Foreskin melanocyte (primary cell): ENCODE measurements at places on chromosomes 5 and 9.
A peak's percentile ranks its signal among the peaks of the same experiment; 100 is the strongest.

- no peak for DNase-seq
These were observed 1098.6 kb downstream of the TAF11L14 start for GRCh38 chr5:18732556-18733479.

DNA sequence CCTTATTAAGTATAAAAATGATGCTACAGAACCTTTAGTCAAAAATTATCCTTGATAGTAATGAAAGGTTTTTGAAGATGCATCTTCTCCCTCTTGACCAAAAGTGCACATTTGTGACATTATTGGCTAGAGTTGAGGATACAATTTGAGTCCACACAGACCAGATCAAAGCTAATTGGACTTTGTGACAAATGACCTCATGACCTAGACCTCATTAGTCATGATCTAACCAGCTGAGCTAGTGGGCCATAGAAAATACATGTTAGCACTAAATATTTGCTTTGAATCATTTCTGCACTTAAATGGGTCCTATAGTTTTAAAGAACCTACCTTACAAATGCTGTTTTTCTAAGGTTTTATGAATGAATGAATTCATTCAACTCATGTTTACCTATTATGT lies 182.1 kb downstream of the RFX3 start:
- no peak for DNase-seq

DNA sequence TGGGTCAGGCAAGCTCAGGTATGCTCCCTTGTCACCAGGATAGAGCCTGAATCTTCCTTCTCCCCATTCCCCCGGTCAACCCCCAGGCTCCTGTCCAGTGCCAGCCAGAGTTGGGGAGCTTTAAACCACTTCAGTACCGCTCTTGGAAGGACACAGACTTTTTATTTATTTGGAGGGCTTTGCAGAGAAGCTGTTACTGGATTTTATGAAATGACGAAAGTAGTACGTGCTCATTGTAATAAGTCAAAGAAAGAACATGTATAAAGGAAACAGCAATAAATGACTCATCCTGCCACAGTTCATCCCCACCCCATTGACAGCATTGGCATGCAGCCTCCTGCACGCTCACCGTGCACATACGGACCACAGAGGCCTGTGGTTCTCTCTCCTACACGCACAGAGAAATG lies 230.3 kb downstream of the AUH start:
- DNase-seq = peak; percentile 47

DNA sequence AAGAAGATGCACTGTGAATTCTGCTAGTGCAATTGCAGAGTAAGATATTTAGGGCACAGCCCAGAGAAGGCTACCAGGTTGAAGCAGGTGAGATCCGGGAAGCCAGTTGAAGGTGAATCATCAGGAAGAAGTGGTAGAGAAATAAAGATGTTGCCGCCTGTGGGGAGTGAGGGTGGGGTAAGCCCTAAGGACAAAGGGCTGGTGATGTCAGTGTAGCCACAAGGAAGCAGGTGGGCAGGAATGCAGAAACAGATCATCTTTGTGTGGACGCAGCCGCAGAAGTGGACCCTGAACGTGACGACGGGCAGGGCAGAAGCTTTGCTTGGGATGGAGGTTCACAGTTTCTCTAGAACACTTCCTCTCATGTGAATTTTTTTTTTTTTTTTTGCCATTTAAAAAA lies 164.2 kb downstream of the ACTL7B start:
- DNase-seq = no peak

- no peak for DNase-seq
These were observed 25.8 kb downstream of the WNK2 start for GRCh38 chr9:93209576-93210323.

- DNase-seq = no peak
These were observed 15.4 kb downstream of the FAM174A start for GRCh38 chr5:100550531-100551051.

DNA sequence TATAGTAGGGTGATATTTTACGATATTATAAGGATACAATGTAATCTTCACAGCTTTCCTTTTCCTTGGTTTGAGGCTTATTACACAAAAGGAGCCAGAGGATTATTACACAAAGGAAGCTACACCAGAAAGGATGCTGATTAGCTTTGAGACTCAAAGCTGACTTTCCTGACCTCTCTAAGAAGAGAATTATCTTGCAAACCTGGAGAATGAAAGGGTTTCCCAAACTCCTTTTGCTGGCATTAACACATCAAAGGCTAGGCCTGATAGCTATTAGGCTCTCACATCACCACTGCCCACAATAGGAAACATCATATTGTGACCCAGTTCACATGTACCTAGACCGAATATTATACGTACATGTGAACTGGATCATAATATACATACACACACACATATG lies 34.2 kb upstream of the CHD1 start:
- no peak for DNase-seq

- no peak for DNase-seq
These were observed 26.7 kb downstream of the SLC6A18 start for GRCh38 chr5:1251678-1252580.

DNA sequence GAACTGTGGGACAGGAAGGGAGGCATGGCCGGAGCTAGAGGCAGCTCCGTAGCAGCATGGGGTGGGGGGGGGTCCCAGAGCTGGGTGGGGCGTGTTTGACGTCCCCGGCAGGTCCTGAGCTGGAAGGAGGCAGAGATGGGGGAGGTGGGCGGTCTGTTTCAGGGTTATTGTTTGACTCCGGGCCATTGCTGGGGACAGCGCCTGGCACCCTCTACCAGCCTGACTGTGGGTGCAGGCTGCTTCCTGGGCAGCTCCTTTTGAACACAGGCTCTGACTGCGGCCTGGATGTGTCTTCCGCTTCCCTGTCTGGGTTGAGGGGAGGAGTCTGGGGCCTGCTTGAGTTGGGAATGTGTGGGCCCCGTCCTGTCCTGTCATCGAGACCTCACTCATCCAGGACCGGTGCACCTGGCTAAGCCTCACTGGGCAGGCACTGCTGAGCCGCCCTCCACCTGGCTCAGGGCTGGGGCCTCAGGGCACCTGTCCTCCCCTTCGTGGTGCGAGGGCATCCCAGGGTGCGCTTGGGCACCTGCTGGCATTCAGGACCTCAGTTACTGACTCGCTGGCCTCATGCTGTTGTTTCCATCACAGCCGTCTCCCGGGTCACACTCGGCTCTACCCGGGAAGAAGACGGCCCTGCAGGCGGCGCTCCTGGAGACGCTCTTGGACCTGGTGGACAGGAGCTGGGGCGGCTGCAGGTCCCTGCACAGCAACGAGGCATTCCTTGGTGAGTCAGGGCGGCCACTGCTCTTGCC lies 26.5 kb downstream of the CEP72 start:
- no peak for DNase-seq

GRCh38 chr5:57456531-57457135 lies 26.0 kb downstream of the ACTBL2 start:
- no peak for DNase-seq

- DNase-seq = no peak
These were observed 194.3 kb downstream of the ARHGEF28 start for GRCh38 chr5:73820326-73820725.

DNA sequence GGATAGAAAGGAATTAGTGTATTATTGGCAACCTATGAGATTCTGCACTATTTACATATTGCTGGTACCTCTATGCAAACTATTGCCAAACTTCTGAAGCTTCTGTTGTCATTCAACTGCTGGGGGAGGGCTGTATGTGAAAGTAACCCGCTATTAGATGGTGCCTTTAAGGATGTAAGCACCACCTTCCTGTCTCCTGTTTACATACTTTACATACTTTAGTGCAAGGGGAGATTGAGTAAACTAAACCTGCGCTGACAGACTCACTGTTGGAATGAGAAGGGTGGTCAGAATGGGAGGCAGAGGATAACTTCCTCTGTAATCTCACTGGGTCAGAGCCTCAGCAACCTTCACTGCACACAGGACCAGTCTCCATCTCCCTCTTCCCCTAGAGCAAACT lies 123.8 kb downstream of the NR3C1 start:
- DNase-seq = no peak

DNA sequence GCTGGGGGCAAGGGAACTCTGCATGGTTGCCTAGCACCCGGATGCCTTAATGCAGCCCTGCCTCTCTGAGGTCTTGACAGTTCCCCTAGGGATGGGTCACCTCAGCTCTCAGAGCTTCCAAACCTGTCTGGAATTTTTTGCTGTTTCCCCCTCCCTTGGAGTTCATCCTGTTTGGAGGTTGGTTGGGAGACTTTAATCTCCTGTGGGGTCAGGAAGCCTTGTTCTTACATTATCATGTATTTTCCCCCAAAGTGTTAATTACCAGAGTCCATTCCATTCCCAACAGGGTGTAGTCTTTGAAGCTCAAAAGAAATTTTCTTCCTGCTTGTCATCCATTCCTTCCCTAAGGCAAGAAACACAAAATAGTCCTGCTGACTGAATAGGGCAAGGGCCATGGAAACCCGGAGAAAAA lies 150.3 kb upstream of the SPRY4 start:
- DNase-seq = no peak

DNA sequence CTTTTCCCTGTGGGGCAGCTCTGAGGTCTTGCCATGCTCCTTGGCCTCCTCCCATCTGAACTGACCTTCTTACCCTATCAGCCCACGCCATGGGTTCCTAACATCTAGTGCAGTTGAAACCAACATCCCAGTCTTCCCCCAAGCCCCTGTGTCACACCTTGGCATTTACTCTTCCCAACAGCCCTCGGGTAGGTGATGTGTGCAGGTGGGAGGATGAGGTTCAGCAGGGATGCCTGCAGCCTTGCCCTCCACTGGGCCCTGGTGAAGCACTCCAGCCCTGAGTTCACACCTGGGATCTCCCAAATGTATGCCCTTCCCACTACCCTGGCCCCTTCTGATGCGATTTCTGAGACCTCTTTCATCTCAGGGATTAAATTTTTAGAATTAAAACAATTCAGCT lies 15.5 kb downstream of the IRX2 start:
- DNase-seq = no peak

DNA sequence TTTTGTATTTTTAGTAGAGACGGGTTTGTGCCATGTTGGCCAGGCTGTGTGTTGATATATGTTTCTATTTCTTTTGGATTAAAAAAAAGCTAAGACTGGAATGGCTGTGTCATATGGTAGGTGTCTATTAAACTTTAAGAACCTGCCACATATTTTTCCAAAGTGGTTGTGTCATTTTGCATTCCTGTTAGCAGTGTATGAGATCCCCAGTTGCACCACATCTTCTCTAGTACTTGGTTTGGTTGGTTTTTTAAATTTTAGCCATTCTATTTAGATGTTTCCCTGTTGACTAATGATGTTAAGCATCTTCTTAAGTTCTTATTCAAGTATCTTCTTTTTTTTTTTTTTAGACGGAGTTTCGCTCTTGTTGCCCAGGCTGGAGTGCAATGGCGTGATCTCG lies 36.2 kb upstream of the MEGF9 start:
- DNase-seq = no peak

DNA sequence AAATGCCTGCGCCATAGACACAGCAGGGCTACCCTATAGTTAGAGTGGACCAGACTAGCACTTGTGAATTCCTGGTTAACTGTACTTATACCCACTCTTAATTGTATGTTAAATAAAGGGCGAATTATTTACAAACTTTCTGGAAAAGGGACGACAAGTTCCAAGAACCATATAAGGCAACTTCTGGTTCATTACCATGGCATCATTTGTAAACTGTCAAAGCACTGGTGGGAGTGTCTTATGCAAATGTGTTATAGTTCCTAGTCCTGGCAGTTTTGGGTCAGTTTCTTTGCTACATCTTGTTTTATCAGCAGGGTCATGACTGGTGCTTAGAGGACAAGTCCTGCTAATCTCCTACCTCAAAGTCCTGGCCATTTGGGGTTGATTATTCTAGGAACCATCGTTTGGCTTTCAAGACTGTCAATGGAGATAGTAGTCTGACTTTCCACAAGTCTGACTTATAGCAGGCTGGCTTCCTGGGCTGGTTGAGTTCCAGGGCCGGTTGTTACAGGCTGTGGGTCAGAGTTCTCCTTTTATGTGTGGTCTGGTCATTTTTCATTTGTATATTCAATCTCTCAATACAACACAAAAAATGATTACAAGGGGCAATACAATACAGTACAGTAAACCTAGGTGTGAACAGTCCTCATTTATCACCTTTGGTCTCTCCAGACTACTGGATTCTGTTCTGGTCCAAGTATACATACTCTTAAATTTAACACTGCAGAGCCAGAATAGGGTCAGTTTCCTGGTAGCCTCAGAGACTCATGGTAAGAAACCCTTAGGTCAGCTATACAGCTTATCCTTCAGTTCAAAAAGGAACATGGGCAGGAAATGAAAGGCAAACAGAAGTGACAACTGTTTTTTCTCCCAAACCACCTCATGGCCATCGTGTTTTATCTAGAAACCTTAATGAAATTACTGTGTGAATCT lies 8.3 kb upstream of the CFAP95 start:
- DNase-seq = no peak

DNA sequence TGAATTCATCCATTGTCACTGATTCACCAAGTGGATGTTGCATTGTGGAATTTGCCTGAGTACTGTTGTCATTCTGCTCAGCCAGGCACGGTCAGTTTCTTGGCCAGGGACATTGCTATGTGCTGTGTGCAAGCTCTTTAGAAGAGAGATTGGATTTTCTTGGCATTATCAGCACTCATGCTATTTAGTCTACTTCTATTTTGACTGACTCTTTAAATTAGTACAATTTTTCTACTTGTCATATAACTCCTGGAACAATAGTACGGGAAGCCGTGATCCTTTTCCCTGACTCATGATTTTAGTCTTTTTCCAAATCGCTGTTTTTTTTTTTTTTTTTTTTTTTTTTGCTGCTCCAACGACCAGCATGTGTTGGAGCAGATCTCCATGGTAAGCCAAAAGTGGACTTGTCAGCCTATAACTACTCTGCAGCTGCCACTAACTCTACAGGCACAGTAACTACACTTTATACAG lies 129.7 kb downstream of the CDC42SE2 start:
- no peak for DNase-seq

- no peak for DNase-seq
These were observed 386.9 kb downstream of the RAB3C start for GRCh38 chr5:58969795-58970194.

GRCh38 chr5:57492632-57493031 lies 10.0 kb upstream of the ACTBL2 start:
- DNase-seq = no peak

DNA sequence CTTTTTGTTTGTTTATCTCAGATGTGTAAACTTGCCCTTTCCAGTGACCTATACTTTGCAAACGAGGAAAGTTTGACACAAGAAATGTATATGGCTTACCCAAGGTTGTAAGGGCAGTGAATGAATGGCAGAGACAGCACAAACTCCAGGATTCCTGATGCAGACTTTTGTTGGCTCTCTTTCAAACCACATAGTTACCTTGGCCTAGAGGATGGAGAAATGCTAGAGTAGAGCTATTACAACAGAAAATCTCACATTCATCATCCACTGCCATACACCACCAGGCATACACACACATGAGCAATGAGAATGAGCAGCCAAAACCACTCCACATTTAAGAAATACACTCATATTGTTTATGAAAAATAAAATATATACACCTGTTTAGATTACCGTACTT lies 387.0 kb downstream of the TLR4 start:
- DNase-seq = no peak

- DNase-seq = no peak
These were observed 182.7 kb downstream of the TSSK1B start for GRCh38 chr5:113252066-113252465.

DNA sequence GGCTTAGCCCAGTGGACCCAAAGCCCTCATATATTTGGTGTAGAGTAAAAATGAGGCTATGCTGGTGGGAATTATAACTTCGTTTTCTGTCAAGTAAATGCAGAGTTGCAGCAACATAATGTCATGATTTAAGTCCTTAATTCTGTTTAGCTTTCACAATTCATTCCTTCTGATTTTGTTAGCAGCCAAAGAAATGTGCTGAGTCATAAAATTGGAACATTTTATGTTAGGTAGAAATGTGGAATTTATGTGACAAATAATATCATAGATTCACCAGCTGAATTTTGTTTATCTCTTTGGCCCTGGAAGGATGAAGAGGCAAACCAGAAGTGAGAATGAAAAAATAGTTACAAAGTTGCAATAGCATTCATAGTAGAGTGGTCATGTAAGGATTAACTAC lies 247.0 kb downstream of the TRPM3 start:
- no peak for DNase-seq
